ENCODE measurements at places on chromosomes 7 and 10. TPM values are rescaled to one million over a fixed set of nuclear protein-coding genes. Genes with fewer than 3 reads are reported as not detected.

The AFAP1L2 gene
- not detected for total RNA-seq

DNA sequence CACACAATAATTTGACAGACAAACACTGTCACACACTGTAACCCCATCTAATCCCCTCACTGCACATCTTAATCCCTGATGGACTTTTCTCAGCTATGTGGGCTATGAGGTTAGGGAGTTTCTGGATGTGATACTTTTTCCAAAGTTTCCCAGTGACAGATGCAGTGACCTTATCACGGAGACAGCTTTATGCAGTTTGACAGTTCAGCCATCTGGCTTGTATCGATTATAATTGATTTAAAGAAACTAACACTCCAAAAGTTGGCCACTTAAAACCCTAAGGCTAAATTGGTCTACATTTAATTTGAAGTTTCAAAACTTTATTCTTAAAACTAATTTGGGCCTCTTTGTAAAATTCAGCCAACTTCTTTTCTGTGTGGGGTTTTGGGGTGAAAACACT, 196.7 kb downstream of the SDK1 start:
- no peak for DNase-seq

The HUS1 gene
- total RNA-seq = 57.2 TPM

GRCh38 chr10:15053061-15053460, 9.3 kb downstream of the OLAH start:
- DNase-seq = no peak

GRCh38 chr10:110556969-110557601, 10.4 kb upstream of the SMC3 start:
- peak; percentile 38 for DNase-seq

DNA sequence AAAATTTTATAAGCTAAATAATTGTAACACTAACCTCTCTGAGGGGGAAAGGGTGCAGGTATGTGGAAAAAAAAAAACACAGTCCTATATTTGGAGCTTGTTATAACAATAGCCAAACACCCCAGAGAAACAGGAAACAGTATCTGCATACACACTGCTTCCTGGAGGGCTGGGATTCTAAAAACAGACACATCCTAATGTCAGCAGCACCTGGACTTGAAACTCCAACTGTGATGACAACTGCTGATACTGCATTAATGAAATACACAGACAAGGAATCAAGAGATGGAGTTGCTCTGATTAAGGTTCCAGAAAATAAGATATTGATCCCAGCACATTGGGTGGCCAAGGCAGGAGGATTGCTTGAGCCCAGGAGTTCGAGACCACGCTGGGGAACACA, 9.3 kb downstream of the DAGLB start:
- DNase-seq = peak; percentile 67

DNA sequence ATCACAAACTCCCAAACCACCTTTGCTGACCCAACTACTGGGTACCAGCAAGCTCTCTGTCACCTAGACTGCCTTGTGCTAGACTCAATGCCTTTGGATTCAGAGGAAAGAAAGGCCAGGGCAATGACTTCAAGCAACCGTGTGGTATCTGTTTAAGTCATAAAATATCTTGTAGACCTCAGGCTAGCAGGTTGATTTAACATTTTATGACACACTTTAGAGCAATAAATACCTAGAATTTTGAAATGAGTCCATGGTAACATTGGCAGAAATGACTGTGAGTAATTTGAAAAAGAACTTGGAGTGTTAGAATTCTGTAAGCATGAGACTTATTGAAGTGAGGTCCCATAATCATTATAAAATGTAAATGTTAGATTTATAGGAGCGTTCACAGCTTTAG, 87.2 kb downstream of the TWIST1 start:
- DNase-seq = no peak

The RASA4 gene
- total RNA-seq = 1.0 TPM

The RADIL gene
- 2.5 TPM for total RNA-seq

DNA sequence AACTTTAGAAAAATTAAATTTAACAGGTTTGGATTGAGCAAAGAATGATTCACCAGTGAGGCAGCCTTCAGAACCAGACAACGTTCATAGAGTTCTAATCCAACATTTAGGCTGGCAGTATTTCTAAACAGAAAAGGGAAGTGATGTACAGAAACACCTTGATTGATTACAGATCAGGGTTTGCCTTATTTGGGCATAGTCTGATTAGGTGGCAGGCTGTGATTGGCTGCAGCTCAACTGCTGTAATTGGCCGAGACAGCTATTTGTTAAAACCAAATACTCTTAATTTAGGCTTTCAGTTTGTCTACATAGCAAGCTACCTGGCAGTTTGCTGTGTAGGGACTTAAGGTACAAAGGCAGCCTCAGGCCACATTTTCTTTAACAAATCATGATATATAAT, 802.5 kb downstream of the IPMK start:
- DNase-seq = no peak

The RTKN2 gene
- total RNA-seq = 8.6 TPM

- no peak for DNase-seq
These were observed 49.7 kb downstream of the UNC5B start for GRCh38 chr10:71262027-71262426.

GRCh38 chr10:133276435-133277201, at the start of gene ADAM8:
Gene ADAM8 (minus strand): TSS chr10:133276868. CDS start chr10:133276817, 51 bp downstream.
- no peak for DNase-seq

The NEURL1 gene
- total RNA-seq = not detected

DNA sequence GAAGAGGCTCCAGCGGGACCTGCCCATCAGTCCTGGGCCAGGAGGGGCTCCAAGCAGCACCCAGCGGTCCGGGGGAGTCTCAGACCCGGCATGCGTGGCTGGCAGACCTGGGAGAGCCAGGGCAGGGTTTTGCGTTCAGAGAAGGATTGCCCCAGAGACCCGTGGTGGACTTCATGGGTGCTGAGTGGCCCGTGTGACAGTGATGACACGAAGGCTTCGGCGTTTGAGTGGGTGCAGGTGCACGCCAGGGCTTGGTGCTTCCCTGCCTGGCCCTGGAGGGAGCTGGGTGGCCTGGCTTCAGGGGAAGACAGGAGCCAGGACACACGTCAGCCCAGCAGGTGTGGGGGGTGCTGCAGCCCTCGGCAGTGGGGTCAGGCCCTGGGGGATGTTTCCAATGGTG, 13.9 kb downstream of the ORAI2 start:
- DNase-seq = no peak

DNA sequence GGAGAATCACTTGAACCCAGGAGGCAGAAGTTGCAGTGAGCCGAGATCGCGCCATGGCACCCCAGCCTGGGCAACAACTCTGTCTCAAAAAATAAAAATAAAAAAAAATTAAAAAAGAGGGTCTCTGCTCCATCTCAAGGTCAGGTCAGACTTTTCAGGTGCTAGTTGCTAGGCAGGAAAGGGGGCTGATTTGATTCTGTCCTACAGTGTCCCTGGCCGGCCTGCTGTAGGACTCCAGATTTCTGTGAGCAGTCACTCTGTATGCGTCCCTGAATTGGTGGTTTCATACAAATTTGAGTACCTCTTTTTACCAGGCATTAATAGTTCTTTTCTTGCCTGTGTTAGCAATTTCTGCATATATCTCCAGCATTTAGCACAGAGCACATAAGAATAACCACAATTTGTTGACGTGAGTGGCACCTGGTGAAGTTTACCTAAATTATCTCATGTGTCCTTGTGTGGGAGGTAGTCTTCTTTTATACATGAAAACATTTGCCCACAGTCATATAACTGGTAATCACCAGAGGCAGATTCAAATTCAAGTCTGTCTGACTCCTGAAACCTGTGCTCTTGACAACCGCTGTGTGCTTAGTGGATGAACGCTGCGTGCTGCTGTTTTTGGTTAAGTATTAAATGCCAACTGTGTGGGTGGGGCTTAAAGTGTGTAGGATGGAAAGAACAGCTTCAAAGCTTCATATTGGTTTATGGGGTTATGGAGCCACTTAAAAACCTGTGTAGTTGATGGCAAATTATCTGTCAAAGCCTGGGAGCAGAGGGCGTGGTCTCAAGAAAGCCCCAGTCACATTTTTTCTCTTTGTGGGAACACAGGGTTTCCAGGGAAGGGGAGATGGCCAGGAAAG, 3.2 kb upstream of the ZNF775 start:
- DNase-seq = no peak

GRCh38 chr7:593324-594115, 73.9 kb upstream of the PDGFA start:
- no peak for DNase-seq

The DYDC2 gene
- not detected for total RNA-seq

The WIPF3 gene
- not detected for total RNA-seq
